ENCODE measurements at places on chromosomes 6 and 20. TPM values are rescaled to one million over a fixed set of nuclear protein-coding genes. Genes with fewer than 3 reads are reported as not detected.

The ADTRP gene
- total RNA-seq = 4.1 TPM

The CGA gene
- total RNA-seq = not detected

The ALDH8A1 gene
- total RNA-seq = 0.48 TPM

The HLA-DOA gene
- total RNA-seq = not detected

The DACT2 gene
- total RNA-seq = not detected

The TUBB2A gene
- total RNA-seq = 69.6 TPM

The KCNB1 gene
- total RNA-seq = not detected

The CRISP3 gene
- not detected for total RNA-seq

The GRIK2 gene
- total RNA-seq = not detected

The CYP39A1 gene
- total RNA-seq = 0.33 TPM

The PRRT1 gene
- total RNA-seq = not detected

The ZBP1 gene
- not detected for total RNA-seq

The UBE2V1 gene
- total RNA-seq = 122 TPM

The NTSR1 gene
- total RNA-seq = not detected

The RPN2 gene
- total RNA-seq = 285 TPM

The CLVS2 gene
- total RNA-seq = not detected

The MDFI gene
- total RNA-seq = 82.3 TPM

The ABHD16B gene
- not detected for total RNA-seq

The COL20A1 gene
- not detected for total RNA-seq

The SPTLC3 gene
- 0.96 TPM for total RNA-seq

The PANK2 gene
- 46.7 TPM for total RNA-seq

The OSER1 gene
- 47.0 TPM for total RNA-seq

The PRND gene
- total RNA-seq = 9.5 TPM

The SLC32A1 gene
- total RNA-seq = not detected

The EYA2 gene
- not detected for total RNA-seq

The POPDC3 gene
- 1.3 TPM for total RNA-seq

The SLC26A8 gene
- total RNA-seq = not detected

The DDX43 gene
- 2.0 TPM for total RNA-seq

The PDYN gene
- not detected for total RNA-seq

The HLA-DQA2 gene
- not detected for total RNA-seq

The KAT14 gene
- 12.3 TPM for total RNA-seq

The CST11 gene
- not detected for total RNA-seq

The RBPJL gene
- total RNA-seq = not detected

The IL20RA gene
- 0.19 TPM for total RNA-seq

The VGLL2 gene
- not detected for total RNA-seq

The SLC35F1 gene
- under 0.01 TPM for total RNA-seq

The KIF6 gene
- not detected for total RNA-seq

The BPIFB4 gene
- not detected for total RNA-seq

The OR2B6 gene
- not detected for total RNA-seq

The OPN5 gene
- not detected for total RNA-seq

The RIPPLY2 gene
- not detected for total RNA-seq

The FUT9 gene
- under 0.01 TPM for total RNA-seq

The TMEM217 gene
- total RNA-seq = 19.7 TPM

The SRSF3 gene
- 438 TPM for total RNA-seq
